Activated effector memory CD4-positive, alpha-beta T cell treated with Interleukin-2 at 50 U/mL for 16 hours (primary cell): ENCODE measurements at places on chromosomes 16 and 17.

DNA sequence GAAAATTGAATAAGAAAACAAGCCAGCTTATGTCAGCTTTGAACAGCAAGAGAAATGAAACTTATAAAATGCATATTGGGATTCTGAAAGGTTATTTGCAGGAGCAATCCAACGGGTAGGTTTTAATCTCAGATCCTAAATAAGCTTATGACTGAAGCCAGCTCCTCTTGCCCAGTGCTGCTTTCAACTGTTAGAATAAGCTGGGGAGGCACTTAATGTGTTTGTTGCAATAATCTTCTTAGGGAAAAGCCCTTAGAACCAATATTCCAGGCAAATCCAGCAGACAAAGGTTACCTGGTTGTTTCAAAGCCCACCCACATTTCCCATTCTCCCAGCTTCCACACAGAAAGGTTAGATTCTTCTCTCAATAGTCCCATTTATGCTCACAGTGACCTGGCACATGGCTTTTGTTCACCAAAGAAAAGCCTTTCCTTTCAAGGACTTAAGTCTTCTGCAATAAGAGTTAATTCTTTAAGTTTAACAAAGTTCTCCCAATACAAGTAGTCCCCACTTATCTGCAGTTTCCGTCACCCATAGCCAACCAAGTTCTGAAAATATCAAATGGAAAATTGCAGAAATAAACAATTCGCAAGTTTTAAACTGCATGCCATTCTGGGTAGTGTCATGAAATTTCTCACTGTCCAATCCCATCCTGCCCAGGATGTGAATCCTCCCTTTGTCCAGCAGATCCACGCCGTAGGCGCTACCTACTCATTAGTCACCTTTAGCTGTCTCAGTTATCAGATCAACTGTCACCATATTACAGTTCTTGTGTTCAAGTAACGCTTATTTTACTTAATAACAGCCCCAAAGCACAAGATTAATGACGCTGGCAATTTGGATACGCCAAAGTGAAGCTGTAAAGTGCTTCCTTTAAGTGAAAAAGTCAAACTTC is 5.9 kb downstream of the TEX2 start:
- DNase-seq, result no peak

- no peak for DNase-seq
These were observed 333.1 kb downstream of the BCAS3 start for GRCh38 chr17:61010661-61011170.

GRCh38 chr16:56382459-56382858 is 42.9 kb downstream of the AMFR start:
- DNase-seq, result no peak

DNA sequence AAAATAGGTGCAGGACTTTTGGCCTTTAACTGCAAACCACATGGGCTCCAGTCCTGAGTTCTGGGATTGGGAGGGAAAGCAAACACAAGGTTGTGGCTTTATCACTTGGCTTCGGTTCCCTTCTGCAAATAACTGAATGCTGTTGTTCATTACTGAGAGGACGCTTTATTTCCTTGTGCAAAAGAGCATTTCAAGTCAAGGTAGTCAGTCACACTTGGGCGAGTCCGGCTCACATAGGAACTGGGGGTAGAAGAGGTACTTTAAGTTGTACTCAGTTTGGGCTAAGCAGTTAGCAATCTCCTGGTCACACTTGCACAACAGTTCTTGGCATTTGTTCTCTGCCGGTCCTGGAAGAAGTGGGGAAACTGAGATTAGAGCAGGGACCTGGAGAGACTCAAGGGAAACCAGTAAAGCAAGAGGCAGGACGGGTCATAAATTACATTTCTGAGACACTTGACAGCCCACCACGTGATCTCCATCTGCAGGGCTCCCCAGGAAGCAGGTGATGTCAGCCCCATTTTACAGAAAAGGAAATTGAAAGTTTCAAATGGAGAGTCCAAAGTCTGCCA is 21.6 kb downstream of the PLA2G10 start:
- DNase-seq, result no peak

GRCh38 chr17:82358465-82359350 is at the start of gene TEX19:
TEX19 (plus strand) TSS chr17:82359247; CDS start chr17:82362151, 2,904 bp downstream.
- DNase-seq, result no peak

GRCh38 chr17:4366327-4367063 is at the start of gene UBE2G1:
UBE2G1 (minus strand) TSS chr17:4366675; CDS start chr17:4366316, 359 bp downstream.
- DNase-seq, result peak; percentile 100

- no peak for DNase-seq
These were observed 5.4 kb downstream of the DYNC1LI2 start for GRCh38 chr16:66746048-66746447.

- peak; percentile 8 for DNase-seq
These were observed 18.3 kb downstream of the CIITA start for GRCh38 chr16:10895053-10895946.

DNA sequence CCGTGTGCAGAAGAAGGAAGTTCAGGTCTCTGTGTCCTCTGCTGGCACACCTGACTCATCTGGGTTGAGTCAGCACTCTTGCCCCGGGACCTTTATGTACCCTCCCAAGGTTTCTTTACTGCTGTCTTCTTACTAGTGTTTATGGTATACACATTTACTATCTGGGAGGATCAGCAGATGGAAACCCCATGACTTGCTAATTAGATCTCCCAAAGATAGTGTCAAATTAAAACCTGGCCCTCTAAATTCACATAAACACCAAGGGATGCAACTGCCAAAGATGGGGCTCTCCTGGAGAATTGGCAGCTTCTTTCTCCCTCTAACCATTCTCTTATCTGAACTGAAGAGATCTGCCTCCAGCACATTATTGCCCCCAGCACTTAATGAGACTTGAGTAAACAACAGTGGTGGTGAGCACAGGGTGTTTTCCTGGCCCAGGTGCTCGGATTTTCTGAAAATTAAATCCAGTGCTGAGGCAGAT is 718.1 kb upstream of the SOX9 start:
- no peak for DNase-seq

- no peak for DNase-seq
These were observed 27.9 kb downstream of the IGFBP4 start for GRCh38 chr17:40470932-40471828.

DNA sequence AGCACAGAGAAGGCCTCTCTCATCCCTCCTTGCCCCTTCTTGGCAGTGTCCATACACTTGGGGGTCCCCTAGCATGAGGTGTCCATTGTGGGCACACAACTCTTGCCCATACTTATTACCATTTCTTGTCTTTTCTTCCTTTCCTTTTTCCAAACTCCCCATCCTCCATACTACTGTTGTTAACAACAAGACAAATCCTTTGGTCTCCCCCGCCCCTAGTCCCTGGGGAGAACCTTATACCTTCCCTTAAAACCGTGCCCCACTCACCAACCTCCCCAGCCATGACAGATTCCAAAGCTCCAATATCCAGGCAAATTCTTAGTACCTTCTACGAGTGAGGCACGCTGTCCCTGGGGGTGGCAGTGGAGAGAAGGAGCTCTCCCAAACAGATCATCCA is 82.9 kb downstream of the GAS7 start:
- no peak for DNase-seq

GRCh38 chr17:47959825-47960655 is 2.4 kb upstream of the PRR15L start:
- DNase-seq, result no peak
